ENCODE measurements at places on chromosomes 5 and 9.
A peak's percentile ranks its signal among the peaks of the same experiment; 100 is the strongest.

DNA sequence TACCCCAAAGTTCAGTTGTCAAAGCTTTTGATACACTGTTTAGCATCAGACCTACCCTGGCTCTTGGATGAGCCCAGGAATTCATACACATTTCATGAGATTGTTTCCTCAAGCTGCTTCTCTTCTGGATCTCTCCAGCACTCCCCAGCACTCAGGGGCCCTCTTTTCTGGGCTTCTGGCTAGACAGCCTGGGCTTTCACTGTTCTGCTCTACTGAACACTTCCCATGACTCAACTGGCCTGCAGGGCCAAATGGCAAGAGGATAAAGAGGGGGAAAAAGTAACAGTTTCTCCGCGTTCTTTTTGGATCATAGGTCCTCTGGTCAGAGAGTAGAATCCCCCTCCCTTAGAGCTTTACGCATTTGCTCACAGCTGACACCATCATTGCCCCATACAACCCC is 20.9 kb upstream of the LURAP1L start:
- no peak for DNase-seq

DNA sequence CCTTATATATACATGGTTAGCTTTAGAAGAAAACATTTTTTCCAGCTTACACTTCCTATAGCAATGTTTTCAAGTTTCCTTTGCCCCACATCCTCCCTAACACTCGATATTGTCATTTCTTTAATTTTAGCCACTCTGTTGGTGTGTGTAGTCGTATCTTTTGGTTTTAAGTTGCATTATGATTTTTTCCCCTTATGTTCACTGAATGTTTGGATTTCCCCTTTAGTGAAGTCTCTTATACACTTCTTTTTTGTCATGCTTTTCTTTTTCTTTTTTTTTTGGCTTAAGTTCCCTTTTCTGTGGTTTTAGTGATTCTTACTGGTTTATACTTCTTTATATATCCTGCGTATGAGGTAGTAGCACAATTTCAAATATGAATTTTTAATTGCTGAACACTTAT is 58.8 kb downstream of the KDM4C start:
- no peak for DNase-seq

- DNase-seq: no peak
Observed at GRCh38 chr5:5816960-5817359, 394.5 kb downstream of the ICE1 start.

GRCh38 chr9:7982907-7983306 is 183.3 kb upstream of the DMAC1 start:
- no peak for DNase-seq

DNA sequence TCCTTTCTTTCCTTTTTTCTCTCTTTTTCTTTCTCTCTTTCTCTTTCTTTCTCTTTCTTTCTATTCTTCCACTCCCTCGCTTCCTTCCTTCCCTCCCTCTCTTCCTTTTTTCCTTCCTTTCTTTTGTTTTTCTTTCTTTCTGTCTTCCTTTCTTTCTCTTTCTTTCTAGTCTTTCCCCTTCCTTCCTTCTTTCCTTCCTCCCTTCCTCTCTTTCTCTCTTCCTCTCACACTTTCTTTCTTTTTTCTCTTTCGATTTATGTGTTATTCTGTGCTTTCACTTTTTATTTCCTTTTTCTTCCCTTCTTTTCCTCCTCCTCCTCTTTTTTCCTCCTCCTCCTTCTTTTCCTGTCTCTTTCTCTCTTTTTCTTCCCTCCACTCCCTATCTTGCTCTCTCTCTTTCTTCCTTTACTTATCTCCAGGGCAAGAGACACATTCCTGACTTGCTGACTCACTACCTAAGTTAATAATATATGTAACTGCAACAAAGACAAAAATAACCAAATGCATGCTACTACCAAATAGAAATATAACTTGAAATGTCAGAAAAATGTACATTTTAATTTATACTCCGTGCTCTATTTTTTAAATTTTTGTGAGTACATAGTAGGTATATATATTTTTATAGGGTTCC is 445.5 kb downstream of the GABRG2 start:
- DNase-seq: no peak

GRCh38 chr9:90034071-90034470 is 429.3 kb downstream of the GADD45G start:
- DNase-seq: no peak

- no peak for DNase-seq
Observed at GRCh38 chr5:15500325-15501001, 483 bp downstream of the FBXL7 start.

GRCh38 chr9:28899267-28899666 is 1326.0 kb upstream of the C9orf72 start:
- no peak for DNase-seq

GRCh38 chr9:93060746-93061259 is 2.3 kb downstream of the SUSD3 start:
- DNase-seq: no peak

- no peak for DNase-seq
Observed at GRCh38 chr9:27836661-27837401, 263.6 kb upstream of the C9orf72 start.

DNA sequence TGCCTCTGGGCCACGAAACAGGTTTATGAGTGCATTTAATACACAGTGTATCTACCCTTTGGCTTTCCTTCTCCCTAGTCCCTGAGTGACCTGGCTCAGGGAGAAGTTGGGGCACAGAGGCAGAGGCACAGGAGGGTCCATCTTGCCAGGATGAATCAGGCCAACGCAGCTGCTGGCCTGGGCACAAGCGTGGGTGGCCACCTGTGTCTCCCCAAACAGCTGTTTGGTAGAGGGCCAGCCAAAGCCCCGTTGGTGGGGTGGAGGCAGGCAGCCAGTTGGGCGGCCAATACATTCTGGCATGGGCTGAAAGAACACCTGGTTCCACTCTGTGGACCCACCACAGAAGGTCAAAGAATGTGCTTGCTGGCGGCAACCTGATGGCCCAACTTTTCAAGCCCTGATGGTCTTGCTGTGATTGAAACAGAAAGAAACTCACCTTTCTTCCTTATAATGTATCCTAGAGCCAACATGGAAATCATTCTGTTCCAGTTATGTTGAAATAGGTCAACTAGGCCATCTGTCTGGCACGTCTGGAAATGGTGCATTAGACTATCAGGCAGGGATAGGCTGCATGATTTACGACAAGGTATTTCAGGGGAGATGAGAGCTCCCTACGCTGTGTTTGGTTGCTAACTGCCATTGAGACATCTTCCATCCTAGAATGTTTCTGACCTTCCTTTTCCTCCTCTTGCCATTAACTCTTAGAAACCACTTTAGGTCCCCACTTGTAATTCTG is 337.4 kb downstream of the ADAMTS6 start:
- DNase-seq: no peak

GRCh38 chr9:131590907-131591844 is 45.9 kb downstream of the PRRT1B start:
- peak; percentile 23 for DNase-seq

GRCh38 chr5:179978792-179979191 is 71.1 kb upstream of the TBC1D9B start:
- DNase-seq: no peak

DNA sequence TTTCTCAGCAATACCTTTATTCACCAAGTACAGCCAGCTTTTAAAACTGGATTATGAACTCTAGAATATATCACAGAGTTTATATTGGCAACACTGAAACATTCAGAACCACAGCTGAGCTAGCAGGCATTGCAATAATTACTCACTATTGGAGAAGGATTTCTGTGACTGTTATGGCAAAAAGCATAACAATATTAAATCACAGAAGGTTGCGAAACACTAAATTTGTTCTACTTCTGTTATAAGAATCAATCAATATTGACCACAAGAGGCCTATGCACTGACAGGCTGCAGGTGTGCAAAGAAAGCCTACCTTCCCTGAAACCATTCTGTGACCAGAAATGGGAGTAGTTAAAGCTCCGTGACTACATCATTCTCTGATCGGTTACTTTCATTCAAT is 59.2 kb downstream of the AP3B1 start:
- DNase-seq: peak; percentile 56

GRCh38 chr5:41345295-41345694 is 132.0 kb upstream of the C6 start:
- no peak for DNase-seq

DNA sequence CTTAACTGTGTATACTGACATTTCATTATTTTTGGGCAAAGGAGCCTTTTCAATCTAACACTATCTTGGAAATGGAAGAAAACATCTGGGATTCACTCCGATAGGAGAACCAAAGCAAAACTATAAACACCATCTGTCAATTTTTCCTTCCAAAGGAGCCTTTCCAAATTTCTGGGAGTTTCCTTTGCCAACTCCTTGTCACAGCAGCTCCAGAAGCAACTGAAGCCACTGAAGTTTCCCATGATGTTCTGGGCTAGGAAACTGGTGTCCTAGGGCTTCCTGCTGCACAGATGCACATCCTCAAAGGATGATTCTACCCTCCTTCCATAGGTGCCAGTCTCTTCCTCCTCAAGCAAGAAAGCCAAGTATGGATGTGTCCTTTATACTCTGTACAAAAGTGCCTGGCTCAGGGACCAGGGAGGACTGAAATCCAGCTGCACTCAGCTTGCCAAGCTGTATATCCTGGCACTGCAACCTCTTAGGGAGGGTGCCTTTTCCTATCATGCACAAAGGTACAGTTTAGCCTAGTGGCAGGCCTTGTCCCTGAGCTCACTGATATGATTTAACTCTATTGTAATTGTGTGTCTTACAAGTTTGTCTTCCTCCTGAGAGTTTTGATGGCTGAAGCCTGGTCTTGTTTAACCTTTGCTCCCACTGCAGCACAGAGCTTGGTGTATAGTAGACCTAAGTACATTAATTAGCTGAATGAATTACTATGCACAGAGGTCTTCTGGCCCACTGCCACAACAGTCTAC is 8.4 kb upstream of the UBAP1 start:
- DNase-seq: no peak

DNA sequence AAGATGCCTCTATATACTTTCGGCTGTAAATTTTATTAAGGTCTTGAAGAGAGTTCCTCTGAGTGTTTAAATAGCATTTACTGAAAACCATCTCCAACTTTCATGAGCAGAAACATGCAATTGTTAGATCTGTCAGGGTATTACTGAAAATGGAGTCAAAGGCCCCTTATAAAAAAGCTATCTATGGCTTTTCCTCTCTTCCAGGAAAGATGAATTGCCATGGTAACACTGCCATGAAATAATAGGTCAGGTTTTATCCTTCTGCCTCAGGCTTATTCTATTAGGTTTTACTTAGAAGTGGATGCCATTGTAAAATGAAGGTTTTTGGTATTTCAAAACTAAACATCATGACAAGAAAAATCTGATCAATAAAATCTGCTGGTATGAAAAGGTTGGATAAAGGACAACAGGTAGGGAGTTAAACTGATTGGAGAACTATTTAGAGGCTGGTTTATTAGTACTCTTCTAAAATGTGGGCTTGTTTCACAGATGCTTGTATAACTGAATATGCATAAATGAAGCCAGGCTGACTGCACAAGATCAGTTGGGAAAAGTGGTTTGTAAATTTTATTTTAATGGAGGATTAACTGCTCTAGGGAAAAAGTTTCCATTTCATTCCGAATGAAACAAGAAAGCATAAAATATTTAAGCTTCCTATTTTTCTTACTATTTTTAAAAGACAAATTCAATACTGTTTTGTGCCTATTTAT is 135.5 kb downstream of the RAB3C start:
- DNase-seq: no peak

- DNase-seq: peak; percentile 79
Observed at GRCh38 chr9:4489919-4490704, at the start of gene SLC1A1. TSS of gene SLC1A1 (plus strand) at chr9:4490468. CDS start at chr9:4490680, 212 bp downstream.

DNA sequence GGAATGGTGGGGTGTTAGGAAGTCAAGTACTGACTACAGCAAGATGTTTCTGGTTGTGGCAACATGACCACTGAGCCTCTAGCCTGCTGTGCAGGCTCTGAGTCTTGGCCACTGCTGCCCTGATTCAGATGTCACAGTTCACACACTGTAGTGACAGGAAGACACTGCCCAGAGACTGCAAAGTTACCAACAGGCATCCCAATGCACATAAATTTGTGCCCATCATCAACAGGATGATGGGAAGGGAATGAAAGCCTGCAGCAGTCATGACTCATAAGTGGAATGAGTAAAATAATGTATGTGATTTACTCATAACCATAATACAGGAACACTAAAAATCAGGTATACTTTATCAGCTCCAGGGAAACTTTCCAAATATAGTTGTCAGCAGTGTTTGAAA is 251.6 kb upstream of the HAPLN1 start:
- DNase-seq: no peak

- no peak for DNase-seq
Observed at GRCh38 chr9:36827593-36827992, 206.5 kb downstream of the PAX5 start.

DNA sequence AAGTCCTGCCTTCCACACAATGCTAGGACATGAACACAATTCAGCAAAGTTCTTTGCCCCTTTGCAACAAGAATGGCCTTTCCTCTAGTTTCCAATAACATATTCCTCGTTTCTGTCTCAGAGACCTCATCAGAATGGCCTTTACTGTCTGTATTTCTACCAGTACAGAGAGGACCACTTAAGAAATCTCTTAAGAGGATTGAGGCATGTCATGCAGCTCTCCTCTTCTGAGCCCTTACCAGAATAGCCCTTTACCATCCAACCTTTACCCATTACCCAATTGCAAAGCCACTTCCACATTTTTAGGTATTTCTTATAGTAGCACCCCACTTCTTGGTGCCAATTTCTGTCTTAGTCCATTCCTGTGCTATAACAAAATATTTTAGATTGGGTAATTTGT is 20.3 kb downstream of the TNPO1 start:
- no peak for DNase-seq

GRCh38 chr5:111741278-111741677 is 15.7 kb downstream of the NREP start:
- no peak for DNase-seq

DNA sequence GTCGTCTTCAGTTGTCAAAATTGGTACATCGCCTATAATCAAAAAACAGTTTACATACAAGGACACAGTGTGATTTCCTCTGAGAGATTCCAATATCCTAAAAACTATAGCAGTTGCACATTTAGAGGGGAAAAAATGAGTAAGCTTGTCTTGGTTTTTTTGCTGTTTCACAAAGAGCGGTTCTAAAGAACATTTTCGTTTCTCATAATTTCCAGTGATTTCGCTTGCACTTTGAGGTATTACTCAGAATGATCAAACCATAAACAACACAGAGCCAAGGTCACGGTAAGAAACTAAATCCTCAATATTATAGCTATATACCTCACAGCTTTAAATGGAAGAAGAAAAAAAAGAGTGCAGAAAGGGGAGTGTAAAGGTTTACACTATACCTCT is 861 bp downstream of the MTX3 start:
- DNase-seq: no peak

DNA sequence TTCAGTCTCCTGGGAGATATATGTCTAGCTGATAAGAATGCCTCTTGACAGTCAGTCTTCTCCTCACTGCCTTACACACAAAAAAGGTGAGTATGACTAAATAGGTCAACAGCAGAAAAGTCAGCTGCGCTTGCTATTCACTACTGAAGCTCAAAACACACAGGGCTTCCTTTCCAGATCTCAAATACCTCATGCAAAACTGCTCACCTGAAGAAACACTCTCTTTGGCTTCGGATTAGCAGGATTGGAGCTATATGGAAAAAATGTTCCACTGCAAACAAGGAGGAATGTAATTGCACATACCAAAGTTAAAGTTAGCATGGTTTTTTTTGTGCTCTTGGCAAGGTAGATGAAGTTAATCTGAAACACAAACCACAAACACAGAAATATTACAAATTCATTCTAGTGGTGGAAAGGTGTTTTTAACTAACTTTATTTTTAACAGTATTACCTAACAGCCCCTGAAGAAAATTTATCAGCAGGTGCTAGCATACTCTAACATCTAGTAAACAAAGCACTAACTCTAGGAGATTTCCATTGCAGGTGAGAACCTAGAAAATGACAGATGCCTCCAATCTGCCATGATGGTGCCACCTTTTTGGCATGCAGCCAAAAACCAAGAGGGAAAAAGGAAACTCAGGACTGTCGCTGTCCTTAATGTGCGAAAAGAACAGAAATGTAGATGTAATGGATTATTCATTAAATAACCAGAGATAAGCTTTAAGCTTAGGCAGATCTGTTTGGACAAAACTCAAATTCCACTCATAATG is 31.8 kb downstream of the ERMP1 start:
- peak; percentile 23 for DNase-seq

Data from NCI-H2081 (cell line).